ENCODE measurements at places on chromosomes 2 and 18.

DNA sequence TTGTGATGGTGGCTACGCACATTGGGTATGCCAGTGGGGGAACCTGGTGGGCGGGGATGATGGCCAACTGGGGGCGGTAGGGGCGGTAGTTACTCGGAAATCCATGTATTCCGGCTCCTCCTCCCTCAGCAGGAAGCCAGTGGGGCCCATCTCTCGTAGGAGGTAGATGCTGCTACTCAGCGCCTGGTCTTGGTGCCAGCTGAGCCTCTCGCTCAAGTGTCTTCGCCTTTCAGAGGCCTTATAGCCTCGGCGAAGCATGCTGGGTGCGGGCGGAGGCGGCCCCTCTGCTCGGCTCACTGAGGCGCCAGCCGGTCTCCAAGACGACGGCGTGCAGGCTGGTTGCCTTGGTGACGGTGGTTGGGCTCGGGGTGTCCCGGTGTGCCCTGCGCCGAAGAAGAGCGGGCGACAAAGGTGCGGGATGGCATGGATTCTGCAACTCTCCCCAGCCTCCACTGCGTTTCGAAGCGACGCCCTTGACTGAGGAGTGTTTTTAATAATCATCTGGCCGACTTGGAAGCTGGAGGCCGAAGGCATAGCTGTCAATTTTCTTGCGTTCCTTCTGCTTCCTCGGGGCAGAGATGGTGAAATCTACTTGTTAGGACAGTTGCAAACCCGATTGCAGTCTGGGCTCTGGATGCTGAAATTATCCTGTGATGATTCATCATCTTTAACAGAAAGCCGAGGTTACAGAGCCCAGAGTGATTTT is at the start of gene ZSWIM2:
TSS of gene ZSWIM2 (minus strand) at position 298 of the 706 bp plus-strand sequence. CDS start at position 258, 40 bp downstream.
- peak; percentile 83 for DNase-seq

DNA sequence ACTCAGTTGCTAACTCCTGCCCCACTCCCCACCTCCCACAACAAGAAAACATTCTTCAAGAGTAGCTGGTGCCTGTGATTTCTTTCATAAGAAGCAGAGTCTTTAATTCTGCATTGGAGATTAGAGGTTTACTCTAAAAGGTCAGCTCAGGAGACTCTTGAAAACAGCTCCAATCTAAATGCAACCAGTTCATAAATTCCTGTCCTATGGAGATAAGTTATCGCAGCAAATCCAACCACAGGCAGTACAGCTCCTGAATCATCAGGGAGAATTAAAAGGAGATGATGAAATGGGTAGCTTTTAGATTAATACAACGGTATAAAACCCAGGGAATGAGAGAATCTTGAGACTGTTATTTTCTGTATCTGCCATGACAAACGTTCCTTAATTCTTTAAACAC is 130.7 kb downstream of the SOCS6 start:
- DNase-seq = no peak

- no peak for DNase-seq
Observed at GRCh38 chr2:121472470-121472993, 58.1 kb upstream of the RNU4ATAC start.

- no peak for DNase-seq
Observed at GRCh38 chr18:35159782-35160181, 81.1 kb upstream of the ZNF397 start.

- no peak for DNase-seq
Observed at GRCh38 chr18:6719098-6719846, 10.2 kb upstream of the ARHGAP28 start.

DNA sequence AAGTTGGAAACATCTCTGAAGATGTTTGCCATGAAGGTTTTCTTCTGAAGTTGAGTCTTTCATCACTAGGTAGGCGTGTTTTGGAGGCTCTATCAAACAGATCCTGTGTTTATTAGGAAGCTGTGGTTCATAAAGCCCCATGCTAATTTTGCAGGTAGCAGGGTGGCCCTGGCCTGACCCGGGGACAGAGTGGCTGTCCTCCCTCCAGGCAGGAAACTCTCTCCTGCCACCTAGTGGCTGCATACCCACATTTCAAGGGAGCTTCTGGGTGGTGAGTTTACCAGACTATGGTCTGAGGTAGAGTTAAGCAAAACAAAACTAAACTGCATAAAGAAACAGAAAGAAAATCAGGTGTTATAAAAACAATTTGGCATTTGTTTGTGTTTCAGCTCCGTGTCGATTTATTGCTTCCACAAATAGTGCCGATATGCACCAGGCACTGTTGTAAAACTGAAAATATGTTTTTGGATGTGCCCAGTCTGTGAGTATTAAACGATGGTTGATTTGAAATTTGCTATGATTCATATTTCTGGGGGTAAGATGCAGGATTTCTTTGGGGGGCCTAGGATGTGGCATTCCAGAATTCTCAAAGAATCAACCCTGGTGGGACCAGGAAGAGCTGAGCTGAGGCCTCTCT is 26.0 kb upstream of the IL37 start:
- DNase-seq = no peak

DNA sequence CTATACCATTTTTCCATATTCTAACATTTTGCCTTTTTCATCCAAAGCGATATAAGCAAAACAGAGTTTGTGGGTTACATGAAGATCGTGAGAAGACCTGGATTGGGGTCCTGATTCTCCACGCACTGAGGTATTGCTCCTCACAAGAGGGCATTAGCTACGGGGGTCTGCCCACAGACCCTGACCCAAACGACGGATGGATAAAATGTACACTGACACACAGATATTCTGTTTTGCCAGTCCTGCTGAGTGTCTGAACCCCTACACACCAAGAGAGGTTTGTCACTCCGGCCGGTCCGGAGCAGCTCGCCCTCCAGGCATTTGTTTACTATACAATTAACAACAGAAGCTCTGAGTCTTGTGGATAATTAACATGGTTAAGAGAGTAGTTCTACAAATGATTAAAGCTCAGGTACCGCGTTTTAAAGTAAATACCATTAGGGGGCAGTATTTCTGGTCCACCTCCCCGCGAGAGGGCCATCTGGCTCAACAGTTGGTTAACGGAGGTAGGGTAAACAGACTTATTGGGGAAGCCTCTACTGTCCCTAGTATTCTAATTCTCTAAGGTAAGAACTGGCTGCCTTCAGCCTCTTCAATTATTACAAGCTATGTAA is 28.4 kb downstream of the SCYGR8 start:
- no peak for DNase-seq

DNA sequence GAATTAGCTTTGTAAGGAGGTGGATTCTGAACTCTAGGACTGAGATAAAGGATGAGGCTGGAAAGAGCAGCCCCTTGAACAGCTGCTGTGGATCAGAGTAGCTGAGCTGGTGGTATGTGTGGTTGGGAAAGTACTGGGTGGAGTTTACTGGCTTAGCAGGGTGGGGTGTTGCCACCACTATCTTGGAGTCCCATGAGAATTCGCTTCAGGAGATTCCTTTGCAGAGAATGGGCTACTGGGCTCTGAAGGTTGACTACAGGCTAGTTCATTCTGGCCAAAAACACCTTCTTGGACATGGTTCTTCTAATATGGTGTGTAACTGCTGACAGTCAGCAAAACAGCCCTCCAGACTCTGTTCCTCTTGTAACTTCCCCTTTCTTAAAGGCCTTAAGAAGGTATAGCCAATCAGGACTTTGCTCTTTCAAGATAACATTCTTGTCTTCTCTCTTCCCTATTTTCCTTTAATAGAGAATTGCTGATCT is 52.7 kb downstream of the TET3 start:
- no peak for DNase-seq

DNA sequence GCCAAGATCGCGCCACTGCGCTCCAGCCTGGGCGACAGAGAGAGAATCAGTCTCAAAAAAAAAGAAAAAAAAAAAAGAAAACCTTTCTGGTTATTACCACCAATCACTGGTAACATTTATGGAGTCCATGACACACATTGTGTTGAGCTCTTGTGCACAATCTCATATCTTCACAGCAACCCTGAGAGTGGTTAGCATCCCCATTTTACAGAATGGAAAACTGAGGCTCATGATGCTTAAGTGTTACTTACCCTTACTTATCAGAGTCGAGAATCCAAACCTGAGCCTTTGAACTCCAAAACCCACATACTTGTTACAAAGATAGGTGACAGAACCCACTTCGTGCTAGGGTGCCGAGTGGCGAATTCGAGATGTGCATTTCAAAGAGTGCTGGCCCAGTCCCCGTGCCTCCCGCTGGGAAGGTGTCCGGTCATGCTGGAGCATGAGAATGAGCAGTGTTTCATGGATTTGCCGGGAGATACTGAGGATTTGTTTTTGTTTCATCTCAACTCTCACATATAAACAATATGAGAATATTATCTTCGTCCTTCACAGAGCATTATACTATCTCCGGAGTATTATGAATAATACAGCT is 50.9 kb downstream of the CYP27C1 start:
- no peak for DNase-seq

DNA sequence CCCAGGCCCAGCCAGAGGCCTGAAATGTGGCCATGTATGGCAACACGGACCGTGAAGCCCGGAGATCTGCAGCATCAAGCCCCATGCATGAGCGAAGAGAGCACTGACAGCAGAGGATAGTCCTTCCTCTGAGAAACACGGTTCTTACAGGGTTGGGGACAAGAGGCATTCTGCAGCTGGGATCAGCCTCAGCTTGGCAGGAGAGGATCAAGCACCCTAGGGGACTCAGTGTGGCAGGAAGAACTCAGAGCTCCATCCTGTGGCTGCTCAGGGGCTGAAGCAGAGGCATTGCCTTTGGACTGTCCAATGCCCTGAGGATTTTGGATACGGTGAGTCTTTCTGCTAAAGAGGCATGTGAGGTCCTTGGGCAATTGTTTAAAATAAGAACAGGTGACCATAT is 368.7 kb downstream of the ZNF516 start:
- DNase-seq = no peak

DNA sequence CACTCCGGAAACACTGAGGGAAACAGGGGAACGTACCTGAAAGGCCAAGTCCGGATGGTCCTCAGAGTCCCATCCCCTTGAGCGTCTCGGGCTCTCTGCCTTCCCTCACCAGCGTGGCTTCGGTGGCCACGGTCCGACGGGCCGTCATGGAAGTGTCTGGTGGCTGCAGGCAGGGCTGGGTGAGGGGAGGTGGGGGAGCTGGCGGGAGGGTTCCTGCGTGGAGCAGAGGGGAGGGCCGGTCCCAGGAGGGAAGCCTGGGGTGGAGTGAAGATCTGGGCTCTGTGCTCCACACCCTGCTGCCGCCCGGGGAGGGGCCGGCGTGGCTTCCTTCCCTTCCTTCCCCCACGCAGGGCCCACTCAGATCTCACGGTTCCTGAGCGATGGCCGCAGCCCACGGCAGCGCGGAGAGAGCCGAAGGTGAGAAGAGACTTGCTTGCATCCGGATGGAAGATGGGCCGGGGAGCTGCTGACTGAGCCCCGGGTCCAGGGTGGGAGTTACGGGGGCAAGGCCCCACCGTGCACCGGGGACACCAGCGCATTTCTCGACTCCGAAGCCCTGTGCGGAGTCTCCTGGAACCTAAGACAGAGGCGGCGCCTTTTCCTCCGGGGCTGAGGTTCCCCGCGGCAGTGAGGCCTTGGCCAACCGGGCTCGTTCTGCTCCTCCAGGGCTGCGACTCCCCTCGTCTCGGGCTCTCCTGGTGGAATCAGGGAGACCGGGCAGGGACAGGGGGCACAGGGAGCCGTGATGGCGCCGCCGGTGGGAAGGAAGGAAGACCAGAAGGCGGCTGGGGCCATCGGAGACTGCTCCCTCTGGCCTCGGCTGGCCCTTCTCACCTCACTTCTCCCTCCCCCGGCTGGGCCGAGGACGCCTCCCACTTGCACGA is 49.1 kb downstream of the KCNF1 start:
- no peak for DNase-seq

DNA sequence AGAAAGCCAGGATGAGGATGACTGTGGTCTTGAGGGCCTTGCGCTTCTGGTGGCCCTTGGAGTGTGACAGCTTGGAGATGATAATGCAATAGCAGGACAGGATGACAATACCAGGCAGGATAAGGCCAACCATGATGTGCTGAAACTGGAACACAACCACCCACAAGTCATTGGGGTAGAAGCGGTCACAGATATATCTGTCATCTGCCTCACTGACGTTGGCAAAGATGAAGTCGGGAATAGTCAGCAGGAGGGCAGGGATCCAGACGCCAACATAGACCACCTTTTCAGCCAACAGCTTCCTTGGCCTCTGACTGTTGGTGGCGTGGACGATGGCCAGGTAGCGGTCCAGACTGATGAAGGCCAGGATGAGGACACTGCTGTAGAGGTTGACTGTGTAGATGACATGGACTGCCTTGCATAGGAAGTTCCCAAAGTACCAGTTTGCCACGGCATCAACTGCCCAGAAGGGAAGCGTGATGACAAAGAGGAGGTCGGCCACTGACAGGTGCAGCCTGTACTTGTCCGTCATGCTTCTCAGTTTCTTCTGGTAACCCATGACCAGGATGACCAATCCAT is 2.7 kb downstream of the CXCR4 start:
- no peak for DNase-seq

GRCh38 chr18:7772510-7772888 is 205.4 kb downstream of the PTPRM start:
- DNase-seq = no peak

DNA sequence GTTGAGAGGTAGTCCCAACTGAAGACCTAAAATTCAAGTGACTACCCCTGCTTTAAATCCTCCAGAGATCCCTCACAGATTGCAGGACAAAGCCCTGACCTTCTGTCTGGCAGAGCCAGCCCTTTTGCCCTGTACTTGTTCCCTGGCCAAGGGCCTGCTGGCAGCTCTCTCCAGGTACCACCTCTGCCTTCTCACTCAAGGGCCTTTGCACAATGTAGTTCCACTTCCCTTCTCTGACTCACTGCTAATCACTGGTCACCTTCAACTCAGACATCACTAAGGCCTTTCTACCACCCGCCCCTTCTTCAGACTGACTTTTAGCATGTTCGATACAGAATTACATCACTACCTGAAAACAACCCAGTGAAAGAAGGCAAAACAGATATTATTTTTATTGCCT is 411.0 kb downstream of the TMEM182 start:
- DNase-seq = no peak

DNA sequence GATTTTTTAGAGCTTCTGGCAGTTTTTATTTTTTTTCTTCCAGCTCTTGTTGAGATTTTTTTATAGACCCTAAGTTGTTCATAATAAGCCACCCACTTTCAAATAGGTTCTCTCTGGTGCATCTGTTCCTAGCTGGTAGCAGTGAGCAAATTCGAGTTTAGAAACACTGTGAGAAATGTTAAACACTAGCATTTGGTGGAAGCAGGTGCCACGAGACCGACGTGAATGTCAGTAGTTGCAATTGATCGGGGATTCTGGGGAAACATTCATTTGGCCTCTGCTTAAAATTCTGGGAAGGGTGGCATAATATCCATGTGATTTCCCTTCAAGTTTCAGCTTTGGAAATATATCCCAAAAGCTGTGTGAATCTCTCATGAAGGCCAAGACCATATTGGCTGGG is 435.0 kb downstream of the RNF144A start:
- DNase-seq = no peak

- peak; percentile 65 for DNase-seq
Observed at GRCh38 chr18:79964330-79965118, at the start of gene HSBP1L1. HSBP1L1 (plus strand) TSS chr18:79964643; CDS start chr18:79964736, 93 bp downstream.

Measured in right forelimb (tissue), 1 donor.